AG09319 (cell line): ENCODE measurements at places on chromosomes 4 and X.

DNA sequence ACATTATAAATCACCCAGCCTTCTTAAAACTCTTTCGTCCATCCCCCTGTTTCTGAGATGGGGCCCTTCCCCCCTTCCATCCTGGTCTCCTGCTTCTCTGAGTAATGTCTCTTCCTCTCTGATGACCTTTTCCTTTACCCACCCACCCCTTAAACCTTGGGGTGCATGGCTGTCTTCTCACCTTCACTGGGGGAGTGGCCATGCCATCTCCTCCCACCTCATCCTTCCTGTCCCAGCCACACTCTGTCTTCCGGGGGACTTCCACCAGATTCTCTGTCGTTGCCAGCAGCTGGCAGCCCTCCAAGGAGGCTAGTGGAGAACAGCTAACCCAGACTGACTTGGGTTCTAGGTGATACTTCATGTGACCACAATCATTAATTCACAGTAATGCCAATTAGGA, 83.2 kb upstream of the SCML1 start:
- DNase-seq, result no peak

DNA sequence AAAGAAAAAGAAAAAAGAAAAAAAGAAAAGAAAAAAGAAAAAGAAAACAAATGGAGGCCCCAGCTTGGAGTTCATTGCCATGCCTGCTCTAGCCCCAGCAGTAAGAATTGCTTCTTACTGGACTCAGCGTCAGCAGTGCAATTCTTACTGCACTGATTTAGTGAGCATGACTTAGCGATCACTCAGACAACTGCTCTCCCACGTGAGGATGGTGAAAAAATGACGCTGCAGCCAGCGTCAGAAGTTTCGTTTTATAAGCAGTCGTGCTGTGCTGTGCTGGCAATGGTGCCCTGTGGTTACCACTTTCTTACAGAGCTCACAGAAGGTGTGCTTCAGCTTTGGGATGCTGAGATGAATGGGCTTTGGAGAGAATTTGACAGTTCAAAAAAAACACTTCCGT, 68.3 kb upstream of the DDX3X start:
- no peak for DNase-seq

DNA sequence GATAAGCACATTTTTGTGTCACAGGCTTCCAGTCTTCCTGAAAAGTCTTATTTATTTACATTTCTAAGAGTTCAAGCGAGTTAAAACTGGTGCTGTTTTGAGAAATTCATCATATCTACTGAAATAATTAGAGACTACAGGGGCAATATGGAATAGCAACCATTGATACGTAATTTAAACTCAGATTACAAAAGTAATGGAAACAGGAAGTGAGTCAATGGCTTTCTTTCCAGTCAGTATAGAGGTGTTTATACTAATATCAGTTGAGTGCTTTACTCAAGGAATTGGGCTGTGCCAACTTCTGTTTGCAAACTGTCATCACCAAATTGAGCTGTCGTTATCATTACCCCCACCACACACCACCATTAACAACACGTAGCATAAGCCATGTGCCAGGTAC, 222.7 kb downstream of the COL25A1 start:
- DNase-seq, result no peak

GRCh38 chr4:72169861-72170260, 138.1 kb downstream of the NPFFR2 start:
- no peak for DNase-seq

GRCh38 chr4:99403380-99404184, 31.6 kb downstream of the ADH7 start:
- DNase-seq, result peak; percentile 73
